ENCODE measurements at places on chromosomes 7 and 10.

DNA sequence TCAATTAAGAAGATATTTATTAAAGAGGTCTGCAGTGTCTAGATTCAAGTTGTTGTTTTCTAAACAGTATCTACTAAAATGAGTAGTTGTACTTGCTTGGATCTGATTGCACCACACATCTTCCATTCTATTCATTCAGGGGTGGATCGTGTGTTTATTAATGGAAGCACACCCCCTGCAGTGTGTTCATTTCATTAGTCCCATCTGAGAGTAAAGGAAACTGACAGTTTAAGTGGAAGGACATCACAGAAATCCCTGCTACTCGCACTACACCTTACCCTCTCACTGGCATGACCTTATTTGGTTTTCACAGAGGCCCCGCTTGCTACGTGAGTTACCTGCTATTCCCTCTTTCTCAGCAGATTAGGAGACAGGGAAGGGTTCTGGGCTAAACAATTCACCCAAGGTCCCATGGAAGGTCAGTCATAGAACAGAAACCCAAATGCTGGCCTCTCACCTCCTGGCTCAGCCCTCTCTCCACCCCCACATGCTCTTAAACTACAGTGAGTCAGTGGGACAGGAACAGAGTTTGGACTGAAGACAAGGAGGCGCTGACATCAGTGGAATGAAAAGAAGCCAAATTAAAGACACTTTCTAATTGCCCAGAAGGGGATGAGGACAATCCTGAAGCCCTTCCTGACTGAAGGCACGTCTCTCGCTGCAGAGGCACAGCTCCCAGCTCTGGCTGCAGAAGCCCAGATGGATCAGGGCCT lies 369.2 kb upstream of the NRP1 start:
- DNase-seq: no peak

DNA sequence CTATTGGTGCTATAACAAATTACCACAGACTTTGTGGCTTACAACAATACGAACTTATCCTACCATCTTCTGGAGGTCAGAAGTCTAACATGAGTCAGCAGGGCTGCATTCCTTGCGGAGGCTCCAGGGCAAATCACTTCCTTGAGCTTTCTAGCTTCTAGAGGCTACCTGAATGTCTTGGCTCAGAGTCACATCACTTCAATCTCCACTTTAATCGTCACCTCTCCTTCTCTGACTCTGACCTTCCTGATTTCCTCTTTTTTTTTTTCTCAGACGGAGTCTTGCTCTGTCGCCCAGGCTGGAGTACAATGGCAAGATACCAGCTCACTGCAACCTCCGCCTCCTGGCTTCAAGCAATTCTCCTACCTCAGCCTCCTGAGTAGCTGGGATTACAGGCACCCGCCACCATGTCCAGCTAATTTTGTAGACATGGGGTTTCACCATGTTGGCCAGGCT lies 44.6 kb upstream of the ANAPC16 start:
- DNase-seq: no peak

- no peak for DNase-seq
Measured at GRCh38 chr10:96380821-96381220, 22.0 kb upstream of the OPALIN start.

- DNase-seq: no peak
Measured at GRCh38 chr10:74071157-74071556, 73.2 kb downstream of the VCL start.

Measured in stimulated activated CD8-positive, alpha-beta memory T cell treated with anti-CD3 and anti-CD28 coated beads, Interleukin-12 subunit alpha, Interleukin-12 subunit beta, amount 100 ng/mL, for 4 hours (primary cell).